Astrocyte (in vitro differentiated cells and primary cell): ENCODE measurements at places on chromosomes 16 and 17.
A peak's percentile ranks its signal among the peaks of the same experiment; 100 is the strongest.

DNA sequence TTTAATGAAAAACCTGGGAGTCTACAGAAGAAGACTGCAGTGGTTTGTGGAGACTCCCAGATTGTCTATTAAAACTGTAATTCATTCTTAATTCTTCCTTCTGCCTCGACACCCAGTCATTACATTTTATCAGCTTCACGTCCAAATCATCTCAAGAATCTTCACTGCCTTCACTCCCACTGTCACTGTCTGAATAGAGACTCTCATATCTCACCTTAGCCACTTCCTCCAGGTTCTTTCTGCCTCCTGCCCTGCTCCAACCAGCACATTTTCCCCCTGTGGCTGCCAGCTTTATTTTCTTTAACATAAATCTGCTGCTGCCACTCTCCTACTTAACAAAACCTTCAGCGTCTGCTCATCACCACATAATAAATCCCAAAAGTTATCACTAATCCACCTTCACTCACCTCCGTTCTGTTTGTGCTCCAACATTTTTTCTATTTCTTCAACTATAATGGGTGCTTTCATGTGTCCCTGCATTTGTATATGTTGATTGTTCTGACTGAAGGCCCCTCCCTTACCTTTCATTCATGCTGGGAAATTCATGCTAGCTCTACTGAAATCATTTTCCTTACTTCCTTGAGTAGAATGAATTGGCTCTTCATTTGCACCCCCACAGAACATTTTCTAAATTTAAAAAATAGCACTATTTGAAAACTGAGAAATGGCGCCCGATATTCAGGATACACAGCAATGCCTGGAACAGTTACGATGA lies 38.9 kb downstream of the KCNJ2 start:
- no peak for DNase-seq

DNA sequence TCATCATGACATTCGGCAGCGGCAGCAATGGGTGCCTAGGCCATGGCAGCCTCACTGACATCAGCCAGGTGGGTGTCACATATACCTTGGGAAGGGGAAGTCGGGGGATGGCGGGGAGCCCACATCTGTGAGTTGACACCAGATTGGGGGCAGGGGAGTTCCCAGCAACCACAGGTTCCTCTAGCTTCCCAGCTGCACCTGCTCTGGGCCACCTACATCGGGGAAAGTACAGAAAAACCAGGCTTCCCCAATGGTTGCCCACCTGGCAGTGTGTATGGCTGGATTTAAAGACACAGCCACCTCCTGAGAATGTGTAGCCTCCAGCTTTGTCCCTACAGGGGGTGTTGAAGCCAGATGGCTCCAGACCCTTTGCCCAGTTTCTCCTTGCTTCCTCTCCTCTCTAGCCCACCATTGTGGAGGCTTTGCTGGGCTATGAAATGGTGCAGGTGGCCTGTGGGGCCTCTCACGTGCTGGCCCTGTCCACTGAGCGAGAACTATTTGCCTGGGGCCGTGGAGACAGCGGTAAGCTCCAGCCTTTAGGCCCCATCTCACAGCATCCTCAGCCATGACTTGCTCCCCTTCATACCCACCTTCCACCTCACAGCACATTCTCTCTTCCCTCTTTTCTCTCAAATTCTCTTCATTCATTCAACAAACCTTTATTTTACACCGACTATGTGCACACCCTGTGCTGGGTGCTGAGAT lies 5.0 kb upstream of the TRAF4 start:
- DNase-seq, result no peak

GRCh38 chr17:27398691-27399090 lies 57.6 kb upstream of the KSR1 start:
- no peak for DNase-seq

- no peak for DNase-seq
Observed at GRCh38 chr17:39555368-39555767, 52.4 kb downstream of the NEUROD2 start.

GRCh38 chr16:72959301-72959996 lies 88.5 kb downstream of the ZFHX3 start:
- no peak for DNase-seq

DNA sequence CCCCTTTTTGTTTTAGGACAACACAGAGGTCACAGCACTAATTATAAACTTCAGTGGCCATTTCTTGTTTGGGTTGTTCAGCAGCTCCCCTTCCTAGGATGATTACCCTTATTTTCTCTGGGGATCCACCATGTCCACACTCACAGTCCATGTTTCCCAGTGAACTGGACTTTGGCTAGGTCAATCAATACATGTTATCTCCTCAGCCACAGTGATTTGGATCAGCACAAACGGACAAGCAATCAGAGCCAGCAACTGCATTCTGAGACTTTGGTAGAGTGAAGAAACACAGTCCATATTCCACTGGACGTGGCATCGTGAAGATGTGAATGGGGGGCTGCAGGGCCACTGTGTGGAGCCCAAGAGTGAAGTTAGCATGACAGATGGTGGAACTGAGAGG lies 4.6 kb downstream of the TMEM220 start:
- no peak for DNase-seq

DNA sequence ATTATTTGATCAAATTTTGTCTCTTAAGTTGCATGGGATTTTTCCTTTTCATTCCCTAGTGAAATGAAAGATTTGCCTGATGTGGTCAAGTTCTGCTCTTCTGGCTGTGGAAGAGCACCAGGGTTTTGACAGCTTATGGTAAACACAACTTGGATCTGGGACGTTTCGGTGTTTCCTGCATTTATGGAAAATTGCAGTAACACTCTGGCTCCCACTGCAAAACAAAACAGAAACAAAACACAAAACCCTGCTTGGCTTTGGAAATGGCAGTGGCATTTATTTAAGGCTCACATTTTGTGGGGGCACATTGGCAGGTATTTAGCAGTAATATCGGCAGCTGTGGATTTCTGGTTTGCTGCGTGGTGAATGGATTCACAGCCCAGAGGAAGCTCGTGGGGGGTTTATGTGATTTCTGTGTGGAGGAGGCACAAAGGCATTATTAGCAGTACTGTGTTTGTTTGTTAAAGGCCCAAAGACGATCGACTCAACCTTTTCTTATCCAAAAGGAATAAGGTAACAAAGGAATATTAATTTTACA lies 377.8 kb downstream of the SNX29 start:
- DNase-seq, result no peak

DNA sequence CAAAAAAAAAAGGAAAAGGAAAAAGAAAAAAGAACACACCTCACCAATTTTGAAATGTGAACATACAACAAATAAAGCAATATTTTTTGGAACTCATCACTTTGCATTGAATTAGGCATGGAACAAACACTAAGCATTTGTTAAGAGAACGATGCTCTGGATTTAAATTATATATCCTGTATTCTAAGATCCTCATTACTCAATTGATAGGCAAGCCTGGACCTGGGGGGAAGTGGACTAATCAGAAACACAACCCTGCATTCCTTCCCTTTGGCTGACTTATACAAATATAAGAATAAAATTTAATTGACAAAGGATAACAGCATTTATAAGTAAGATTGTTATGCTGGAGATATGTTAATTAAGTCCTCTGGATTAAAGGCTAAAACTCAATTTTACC lies 2.2 kb downstream of the GJC1 start:
- no peak for DNase-seq

- no peak for DNase-seq
Observed at GRCh38 chr17:17768424-17769088, 68.2 kb downstream of the SREBF1 start.

DNA sequence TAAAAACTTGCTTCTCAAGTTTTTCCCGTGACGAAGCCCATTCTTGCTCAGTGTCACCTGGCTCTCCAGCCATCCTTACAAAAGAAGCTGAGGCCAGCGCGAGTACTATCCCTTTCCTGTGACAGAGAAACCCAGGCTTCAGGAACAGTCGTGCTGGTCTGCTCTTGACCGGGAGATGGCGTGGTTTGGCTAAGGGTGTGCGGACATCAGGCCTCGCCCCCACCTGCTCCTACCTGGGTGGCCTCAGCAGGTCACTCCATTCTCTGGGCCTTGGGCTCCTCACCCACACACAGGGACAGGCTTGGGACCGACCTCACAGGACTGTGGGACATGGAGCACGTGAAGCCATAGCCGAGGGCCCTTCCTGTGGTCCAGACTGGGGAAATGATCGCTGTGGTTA lies 75.2 kb upstream of the CIBAR2 start:
- no peak for DNase-seq

DNA sequence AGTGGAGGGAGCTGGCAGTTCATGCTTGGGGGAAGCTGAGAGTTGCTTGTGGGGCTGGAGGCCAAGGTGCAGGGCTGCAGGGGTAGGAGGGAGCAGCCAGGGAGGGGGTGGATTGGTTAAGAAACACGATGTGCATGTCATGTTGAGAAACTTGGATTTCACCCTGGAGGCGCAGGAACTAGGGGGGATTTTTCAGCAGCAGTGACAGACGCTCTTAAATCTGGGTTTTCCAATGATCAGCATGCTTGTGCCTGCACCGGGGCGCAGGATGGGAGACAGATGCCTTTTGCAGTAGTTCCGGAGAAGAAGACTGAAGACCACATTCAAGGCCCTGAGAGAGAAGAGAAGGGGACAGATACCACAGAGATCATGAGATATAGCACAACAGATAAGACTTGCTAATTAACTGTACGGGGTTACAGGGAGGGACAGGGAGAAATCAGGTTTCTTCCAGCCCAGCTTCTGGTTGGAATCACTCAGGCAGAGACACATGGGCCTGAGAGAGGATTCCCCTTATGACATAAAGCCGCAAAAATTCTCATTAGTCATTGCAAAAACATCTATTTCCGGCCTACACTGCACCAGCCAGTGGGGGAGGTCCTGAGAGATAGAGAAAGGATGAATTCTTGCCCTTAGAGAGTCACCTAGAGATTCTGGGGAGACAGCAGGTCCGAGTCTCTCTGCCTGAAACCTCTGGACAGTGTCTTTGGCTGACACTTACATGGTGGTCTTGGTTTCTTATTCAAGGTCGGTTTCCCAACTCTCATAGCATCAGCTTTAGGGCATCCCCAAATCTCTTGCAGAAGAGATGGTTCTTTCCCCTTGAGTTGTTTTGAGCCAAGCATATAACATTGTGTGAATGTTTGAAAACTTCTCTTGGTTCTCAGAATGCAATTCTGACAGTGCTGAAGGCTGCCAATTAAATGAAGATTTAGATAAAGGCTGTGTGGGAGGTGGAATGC lies 27.1 kb downstream of the CDH13 start:
- DNase-seq, result peak; percentile 92

DNA sequence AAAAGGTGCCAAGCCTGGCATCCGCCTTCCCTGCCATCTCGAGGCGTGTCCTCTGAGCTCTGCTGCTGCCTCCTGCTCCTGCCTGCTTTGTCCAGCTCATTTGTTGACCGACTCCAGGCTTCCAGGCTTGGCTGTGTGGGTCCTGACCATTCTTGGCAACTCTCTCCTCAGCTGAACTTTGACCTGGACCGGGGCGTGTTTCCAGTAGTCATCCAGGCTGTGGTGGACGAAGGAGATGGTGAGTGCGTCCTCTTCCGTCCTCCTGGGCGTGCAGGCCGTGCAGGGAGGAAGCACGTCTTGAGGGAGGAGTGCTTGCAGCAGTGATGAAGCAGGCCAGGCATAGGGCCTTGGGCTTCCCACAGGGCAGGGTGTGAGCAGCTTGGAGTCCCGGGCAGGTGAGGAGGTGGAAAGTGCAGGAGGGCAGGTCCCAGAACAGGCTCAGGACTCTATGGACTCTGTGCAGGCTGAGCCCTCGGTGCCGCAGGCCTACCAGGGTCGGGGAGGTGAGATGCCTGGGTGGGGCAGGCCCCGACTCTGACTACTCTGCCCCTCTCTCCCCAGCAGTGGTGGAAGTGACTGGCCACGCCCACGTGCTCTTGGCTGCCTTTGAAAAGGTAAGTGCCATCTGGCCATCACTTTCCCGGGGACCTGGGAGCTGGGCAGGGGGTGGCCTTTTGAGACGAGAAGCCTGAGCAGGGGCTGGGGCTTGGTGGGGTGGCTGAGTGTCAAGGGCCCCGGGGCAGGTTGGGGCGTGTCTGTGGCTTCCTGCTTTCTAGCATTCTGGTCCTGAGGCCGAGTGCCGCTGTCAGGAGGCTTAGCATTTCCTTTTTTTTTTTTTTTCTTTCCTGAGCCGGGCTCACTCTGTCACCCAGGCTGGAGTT lies 28.6 kb upstream of the NUDT16L1 start:
- DNase-seq, result no peak

DNA sequence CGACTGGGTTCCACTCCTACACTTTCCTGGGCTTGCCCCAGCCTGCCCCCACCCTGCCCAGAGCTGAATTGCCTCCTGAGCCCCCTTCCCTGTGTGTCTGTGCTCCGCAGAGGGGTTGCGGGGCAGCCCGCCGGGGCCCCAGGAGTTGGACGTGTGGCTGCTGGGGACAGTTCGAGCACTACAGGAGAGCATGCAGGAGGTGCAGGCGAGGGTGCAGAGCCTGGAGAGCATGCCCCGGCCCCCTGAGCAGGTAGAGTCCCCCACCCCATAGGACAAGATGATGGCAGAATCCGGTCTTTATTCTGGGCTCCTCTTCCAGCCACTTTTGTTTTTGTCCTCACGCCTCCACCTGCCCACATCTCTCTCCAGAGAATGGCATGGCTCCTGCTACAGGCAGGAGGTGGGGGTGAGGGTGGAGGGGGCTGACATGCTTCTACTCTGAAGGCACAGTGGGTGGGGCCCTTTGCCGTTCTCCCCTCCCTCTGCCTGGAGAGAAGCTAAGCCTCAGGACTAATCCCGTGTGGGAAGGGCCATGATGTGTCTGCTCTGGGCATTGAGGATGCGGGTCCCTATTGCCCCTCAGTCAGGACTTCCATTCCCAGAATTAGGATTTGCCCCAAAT lies 3.5 kb downstream of the ACBD4 start:
- DNase-seq, result no peak

- DNase-seq, result peak; percentile 60
Observed at GRCh38 chr16:17476414-17477259, 5.9 kb upstream of the XYLT1 start.

- no peak for DNase-seq
Observed at GRCh38 chr16:74888888-74889287, 96.0 kb downstream of the WDR59 start.

DNA sequence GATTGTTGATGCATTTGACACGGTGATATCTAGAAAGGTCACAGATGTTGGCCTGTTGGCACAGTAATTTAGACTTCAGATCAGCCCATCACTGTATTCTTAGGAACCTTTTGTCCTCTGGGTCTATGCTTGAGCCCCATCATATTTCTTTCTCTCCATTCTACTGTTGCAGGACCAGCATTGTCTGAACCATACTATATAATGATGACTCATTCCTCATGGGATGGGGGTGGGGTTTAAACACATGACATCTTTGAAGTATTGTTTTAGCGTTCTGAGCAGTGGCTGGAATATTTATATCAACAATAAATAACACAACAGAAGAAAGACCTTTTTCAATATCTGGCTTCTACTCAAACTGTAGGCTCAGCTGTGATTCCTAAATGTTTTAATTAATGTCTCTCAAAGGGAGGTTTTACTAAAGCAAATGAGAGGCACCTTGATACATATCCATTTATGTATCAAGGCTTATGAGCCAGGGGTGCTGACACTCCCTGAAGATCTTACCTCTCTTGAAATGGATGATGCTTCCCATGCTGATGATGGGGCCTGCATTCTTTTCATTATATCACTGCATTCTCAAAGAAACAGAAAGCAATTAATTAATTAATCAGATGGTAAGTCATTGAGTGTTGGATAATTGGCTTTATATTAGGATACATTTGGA lies 379.0 kb upstream of the GOT2 start:
- no peak for DNase-seq
